WERI-Rb-1 (cell line): ENCODE measurements at places on chromosomes 6 and 20.
A peak's percentile ranks its signal among the peaks of the same experiment; 100 is the strongest.

GRCh38 chr6:43776799-43777776 lies 7.1 kb downstream of the VEGFA start:
- no peak for DNase-seq

- no peak for DNase-seq
These were observed 24.3 kb downstream of the PCNA start for GRCh38 chr20:5095454-5095853.

DNA sequence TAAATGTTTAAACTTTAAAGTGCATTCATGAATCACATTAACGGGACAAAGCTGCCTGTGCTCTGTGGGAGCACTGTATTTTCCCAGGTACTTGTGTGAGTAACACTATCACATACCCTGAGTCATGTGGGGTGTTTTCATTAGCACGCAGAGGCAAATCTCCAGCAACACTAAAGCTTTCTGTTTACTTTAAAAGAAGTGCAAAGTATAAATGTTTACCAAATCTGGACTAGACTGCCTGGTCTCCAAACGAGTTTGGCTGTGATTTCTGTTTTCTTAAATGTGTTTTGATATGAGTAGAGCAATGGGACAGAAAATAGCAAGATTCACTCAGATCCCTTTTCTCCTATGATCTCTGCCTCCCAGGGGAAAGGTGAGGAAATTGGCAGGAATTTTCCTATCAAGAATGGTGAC lies 28.8 kb upstream of the RIPPLY2 start:
- no peak for DNase-seq

- no peak for DNase-seq
These were observed 35.0 kb upstream of the BTBD3 start for GRCh38 chr20:11882651-11883050.

- no peak for DNase-seq
These were observed 172.2 kb downstream of the TFAP2B start for GRCh38 chr6:50990750-50991446.

GRCh38 chr6:143288923-143289322 lies 161.6 kb downstream of the ADAT2 start:
- DNase-seq, result no peak

DNA sequence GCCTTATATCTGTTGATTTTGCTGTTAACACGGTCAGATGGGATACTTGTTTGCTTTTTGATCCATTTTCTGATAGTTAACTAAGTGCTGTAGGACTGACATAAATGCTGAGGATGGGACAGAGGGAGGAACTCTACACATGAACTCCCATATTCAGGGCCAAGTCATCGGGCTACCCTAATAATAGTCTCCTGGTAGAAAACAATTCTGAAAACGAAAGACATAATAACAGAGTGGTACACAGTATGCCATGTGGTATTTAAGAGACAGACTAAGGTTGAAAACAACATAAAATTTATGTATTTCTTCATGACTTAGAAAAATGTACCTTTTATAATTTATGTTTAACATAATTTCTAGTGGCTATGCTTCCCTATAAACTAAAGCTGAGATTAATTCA lies 12.0 kb downstream of the ID4 start:
- no peak for DNase-seq

GRCh38 chr6:25960734-25961133 lies 1.9 kb upstream of the TRIM38 start:
- DNase-seq, result no peak

GRCh38 chr6:26431258-26432172 lies 8.8 kb upstream of the BTN3A3 start:
- no peak for DNase-seq

GRCh38 chr6:27392623-27393022 lies 4.1 kb downstream of the ZNF391 start:
- no peak for DNase-seq

GRCh38 chr6:161091972-161092701 lies 100.6 kb downstream of the MAP3K4 start:
- DNase-seq, result no peak

- DNase-seq, result no peak
These were observed 102.1 kb downstream of the KCNB1 start for GRCh38 chr20:49380337-49380780.

DNA sequence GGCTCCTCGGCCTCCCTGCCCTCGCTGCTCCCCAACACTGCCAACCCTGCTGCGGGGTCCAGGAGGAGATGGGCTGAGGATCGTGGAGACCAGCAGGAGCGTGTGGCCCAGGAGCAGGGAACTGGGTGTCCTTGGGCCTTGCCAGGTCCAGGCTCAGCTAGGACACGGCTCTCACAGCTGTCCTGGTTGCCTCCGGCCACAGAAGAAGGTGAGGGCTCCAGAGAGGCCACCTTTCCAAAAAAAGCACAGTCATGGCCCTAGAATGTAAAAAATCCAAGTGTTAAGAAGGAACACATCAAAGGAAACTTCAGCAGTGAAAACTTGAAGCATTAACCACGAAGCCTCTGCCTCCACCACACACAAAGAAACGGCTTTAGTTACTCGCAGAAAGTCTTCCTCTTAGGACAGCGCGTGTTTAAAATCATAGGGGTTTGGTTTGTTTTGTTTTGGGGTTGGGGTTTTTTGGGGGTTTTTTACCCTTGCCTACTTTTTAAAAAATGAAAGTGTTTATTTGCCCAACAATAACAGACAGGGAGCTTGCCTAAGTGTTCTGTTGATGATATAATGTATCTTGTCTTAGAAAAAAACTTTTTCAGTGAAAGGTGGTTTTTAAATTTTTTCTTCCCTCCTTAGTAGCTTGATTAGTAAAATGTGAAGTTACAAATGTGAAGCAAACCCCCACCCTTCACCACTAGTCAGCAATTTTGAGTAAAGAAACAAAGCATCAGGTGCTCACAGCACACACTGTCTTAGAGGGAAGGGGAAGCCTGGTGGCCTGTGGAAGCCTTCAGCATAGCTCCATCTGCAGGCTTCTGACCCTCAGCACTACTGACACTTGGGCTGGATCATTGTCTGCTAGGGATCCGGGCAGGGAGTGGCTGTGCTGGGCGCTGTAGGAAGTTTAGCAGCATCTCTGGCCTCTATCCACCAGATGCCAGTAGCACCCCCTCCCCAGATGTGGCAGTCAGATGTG lies 60.0 kb downstream of the PTPN1 start:
- peak; percentile 24 for DNase-seq

GRCh38 chr20:52083627-52084232 lies 107.8 kb downstream of the ZFP64 start:
- DNase-seq, result peak; percentile 58

- DNase-seq, result no peak
These were observed 235.0 kb downstream of the TTLL2 start for GRCh38 chr6:167559675-167560479.

- no peak for DNase-seq
These were observed 25.6 kb downstream of the HLA-G start for GRCh38 chr6:29853245-29853644.

- no peak for DNase-seq
These were observed 46.4 kb downstream of the TNFAIP3 start for GRCh38 chr6:137913434-137913833.

GRCh38 chr6:87393026-87393622 lies 14.6 kb upstream of the CFAP206 start:
- DNase-seq, result peak; percentile 14

GRCh38 chr6:49949062-49949461 lies 14.9 kb downstream of the DEFB114 start:
- no peak for DNase-seq

DNA sequence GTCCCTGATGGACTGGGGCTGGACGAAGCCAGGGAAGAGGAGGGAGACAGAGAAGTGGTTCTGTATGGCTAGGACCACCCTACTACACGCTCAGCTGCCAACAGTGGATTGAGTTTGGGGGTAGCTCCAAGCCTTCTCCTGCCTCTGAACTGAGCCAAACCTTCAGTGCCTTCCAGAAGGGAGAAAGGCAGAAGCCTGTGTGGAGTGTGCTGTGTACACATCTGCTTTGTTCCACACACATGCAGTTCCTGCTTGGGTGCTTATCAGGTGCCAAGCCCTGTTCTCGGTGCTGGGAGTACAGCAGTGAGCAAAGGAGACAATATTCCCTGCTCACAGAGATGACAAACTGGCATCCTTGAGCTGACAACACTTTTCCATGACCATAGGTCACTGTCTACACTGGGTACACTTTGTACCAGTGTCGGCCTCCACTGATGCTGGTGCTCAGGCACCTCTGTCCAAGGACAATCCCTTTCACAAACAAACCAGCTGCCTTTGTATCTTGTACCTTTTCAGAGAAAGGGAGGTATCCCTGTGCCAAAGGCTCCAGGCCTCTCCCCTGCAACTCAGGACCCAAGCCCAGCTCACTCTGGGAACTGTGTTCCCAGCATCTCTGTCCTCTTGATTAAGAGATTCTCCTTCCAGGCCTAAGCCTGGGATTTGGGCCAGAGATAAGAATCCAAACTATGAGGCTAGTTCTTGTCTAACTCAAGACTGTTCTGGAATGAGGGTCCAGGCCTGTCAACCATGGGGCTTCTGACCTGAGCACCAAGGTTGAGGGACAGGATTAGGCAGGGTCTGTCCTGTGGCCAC lies 11.3 kb upstream of the RBCK1 start:
- DNase-seq, result no peak

- DNase-seq, result no peak
These were observed 11.1 kb downstream of the RRAGD start for GRCh38 chr6:89400912-89401399.

GRCh38 chr6:169363590-169363989 lies 109.9 kb upstream of the THBS2 start:
- DNase-seq, result no peak

DNA sequence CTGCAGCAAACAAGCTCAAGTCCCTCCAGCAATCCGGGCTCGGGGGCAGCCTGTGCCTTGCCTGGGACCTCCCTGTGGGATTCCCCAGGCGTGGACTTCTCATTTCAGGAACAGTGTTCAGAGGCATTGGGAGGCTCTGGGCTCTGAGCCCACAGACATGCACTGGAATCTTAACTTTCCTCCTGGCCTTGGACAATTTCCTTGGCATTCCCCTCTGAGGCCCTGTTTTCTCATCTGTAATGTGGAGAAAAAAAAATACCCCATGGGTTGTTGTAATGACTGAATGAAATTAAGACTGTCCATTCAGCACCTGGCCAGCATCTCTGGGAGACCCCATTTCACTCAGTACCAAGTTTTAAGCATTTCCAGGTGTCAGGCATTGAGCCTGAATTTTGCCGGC lies 17.6 kb downstream of the BPIFB4 start:
- DNase-seq, result no peak

DNA sequence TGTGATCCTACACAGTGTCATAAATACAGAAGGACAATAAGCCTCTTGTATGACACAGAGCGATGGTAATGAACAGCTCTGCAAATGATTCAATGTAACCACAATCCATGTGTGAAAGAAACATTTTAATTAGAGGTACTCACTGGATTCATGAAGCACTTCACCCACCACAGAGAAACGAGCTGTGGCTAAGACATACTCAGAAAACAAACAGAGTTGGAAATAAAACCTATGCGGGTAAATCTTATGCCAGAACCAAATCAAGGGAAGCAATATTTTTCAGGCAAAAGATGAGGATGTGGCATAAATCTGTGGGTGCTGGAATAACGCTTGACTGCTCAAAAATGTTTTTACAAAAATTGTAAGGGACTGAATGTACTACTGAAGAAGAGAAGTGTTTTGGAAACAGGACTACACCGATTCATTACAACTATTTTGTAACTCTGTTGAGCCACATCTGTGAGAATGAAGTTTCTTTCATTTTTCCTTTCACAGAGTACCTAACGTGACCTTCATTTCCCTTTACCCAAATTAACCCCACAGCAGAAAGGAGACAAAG lies 112.1 kb downstream of the WDR27 start:
- DNase-seq, result no peak

DNA sequence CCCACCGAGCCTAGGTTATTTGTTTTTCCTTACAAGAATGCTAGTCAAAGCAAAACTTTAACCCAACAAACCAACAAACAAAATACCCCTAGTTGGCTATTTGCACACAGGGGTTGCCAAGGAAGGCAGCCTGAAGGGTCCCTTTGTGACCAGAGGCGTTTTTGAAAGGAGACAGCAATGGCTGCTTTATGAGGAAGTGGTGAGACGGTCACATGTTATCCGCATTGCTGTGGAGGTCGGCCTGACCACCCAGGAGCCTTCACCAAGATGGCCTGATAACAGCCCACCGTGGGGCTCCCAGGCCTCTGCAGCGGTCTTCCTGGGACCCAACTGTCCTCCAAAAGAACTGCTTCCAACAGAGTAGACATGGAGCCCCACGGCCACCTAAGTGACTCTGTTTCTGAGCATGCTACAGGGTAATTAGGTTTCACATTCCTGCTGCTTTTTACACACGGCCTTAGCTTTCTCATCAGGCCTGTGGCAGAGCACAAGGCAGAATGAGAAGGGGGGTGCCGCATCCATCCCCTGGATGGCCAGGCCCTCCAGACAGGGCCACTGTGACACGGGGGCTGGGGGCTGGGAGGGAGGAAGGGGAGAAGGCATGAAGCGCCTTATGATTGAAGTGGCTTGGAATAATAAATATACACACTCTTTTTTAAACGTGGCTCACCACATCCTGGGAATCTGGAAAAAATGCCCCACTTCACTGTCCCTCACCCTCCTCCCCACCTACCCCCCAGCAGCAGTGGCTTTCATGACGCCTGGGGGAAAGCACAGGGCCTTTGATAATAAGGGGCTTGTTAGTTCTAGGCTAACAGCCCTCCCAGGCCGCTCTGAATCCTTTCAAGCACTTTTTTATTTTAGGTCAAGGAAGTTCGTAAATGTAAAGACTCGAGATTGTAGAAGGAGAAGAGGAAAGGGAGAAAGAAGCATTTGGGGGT lies 86.0 kb downstream of the CLIC5 start:
- DNase-seq, result no peak

DNA sequence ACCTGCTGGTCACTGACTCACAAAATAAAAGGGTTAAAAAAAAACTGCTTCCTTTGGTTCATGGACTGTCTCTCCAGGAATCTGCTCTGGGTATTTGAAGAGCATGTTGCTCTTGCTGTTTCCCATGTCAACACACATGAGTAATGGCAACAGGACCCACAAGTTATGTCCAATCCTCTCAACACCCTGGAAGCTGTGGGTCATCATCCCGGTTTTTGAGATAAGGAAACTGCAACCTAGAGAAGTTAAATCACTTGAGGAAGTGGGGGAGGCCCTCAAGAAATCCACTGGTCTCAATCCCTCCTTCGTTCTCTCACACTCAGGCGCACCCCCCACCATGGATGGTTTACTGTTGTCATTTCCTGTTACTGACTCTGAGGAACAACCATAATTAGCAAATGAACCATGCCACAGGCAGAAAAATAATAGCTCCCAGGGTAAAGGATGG lies 12.4 kb downstream of the MAP1LC3A start:
- DNase-seq, result no peak

DNA sequence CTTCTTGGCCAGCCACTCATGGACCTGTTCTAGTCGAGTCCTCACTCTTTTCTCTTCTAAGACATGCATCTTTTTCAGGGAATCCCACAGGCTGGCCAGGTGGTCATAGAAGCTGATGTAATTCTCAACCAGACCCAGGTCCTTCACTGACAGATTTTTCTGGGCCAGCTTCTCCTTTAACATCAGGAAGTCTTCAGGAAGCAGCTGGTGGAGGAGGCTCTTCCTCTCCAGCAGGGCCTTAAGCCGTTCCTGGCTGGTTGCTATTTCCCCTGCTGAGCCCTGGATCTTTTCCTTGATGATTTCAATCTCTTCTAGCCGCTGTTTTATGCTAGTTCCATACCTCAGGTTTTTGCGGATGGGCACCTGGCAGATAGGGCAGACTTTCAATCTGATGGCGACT lies 28.6 kb downstream of the DDX27 start:
- DNase-seq, result no peak

GRCh38 chr6:90411292-90411781 lies 114.7 kb upstream of the BACH2 start:
- DNase-seq, result no peak

- DNase-seq, result no peak
These were observed 19.0 kb upstream of the PRND start for GRCh38 chr20:4702562-4703280.

- peak; percentile 46 for DNase-seq
These were observed 291.8 kb downstream of the BMP7 start for GRCh38 chr20:56974499-56975250.
